ENCODE measurements at places on chromosomes 2 and 18.

DNA sequence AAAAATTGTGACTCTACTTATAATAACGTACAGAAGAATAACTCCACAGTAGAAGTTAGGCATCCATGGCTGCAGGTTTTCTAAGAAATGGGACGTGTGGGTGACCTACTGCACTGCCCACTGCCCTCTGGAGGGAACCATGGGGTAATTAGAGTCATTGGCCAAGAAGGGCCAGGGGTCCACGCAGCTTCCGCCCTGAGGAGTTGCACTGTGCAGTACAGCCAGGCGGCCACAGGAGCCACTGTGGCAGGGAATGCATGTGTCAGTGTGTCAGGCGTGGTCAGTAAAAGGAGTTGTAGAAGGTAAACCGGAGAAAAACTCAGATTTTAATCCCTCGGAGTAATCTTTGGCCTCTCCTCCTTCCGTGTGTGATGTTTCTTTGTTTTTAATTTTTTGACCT lies 24.8 kb downstream of the NCK2 start:
- DNase-seq = no peak

DNA sequence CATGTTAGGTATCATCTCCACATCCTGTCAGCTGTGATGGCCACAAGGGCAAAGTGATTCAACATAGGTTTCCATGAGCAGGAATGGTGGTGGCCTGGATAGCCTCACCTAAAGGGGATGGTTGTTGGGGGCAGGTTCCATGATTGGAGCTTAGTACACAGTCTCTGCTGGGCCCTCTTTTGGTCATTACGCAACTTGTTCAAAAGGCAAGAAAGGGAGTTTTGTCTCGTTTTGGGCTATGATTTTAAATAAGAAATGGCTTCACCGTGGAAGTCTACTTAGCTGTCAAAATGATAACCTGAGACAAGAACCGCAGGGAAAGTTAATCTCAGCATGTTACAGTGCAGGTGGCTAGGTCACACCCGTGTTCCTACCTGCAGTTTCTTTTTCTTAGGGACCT lies 13.1 kb upstream of the MC4R start:
- DNase-seq = no peak

GRCh38 chr2:85601771-85602475 lies 575 bp downstream of the TMEM150A start:
- peak; percentile 60 for DNase-seq

- no peak for DNase-seq
Measured at GRCh38 chr18:58806826-58807714, 57.6 kb upstream of the ZNF532 start.

DNA sequence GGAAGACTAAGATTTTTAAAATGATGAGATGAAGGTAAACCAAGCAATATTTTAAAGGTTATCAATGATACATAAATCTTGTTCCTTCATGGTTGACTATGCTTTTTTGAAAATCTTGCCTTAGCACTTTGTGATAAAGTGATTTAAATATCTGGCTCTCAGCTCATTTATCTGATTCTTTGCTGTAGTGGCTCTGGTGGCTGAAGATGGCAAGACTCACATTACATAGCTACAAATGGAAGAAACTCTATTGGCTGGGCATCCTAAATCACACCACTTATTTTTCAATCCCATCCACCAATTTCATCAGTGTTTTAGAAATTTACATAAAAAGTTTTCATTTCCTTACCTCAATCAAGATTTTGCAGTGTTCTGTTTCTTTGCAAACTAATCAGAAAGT lies 16.6 kb upstream of the APCDD1 start:
- peak; percentile 18 for DNase-seq

DNA sequence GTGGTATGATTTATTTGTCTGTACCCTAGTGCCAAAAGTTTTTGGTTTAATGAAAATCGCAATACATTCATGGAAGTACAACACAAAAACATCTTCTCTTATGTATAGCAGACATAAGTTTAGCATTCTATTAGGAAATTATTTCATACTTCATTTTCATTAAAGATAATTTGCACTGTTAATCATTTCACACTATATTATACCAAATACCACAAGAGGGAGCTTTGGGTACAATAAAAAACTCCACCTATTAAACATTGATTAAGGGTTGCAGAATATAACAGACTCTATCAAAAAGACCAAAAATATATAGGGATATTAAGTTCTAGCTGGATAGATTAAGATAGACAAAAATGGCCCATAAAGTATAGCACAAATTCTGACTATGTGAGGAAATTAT lies 79.0 kb downstream of the SLC66A3 start:
- peak; percentile 8 for DNase-seq

DNA sequence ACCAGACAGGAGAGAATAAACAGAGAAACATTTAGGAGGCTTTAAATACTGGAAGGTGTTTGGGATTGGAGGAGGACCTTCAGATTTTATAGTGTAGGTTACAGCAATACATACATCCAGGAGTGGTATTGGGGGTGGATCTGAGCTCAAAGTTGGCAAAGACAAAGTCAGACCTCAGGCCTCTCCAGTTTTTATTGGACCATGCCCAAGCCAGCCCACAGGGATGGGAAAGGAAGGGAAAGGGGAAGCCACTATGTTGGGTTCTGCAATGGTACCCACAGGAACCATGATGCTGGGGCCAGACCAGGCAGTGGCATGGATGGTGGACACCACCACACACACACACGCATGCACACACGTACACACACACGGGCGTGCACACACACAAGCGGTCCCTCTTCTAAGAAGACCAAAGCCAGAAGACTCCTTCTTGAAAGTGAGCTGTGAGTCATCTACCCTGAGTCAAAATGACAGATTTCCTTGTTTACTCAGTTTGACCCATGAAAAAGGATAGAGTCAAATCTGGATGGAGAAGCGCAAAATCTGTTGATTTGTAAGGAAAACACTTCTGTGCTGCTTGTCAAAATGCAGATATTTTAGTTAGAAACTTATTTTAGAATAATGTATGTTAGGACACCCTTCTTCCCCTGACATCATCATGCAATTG lies 87.9 kb downstream of the TRABD2A start:
- no peak for DNase-seq

DNA sequence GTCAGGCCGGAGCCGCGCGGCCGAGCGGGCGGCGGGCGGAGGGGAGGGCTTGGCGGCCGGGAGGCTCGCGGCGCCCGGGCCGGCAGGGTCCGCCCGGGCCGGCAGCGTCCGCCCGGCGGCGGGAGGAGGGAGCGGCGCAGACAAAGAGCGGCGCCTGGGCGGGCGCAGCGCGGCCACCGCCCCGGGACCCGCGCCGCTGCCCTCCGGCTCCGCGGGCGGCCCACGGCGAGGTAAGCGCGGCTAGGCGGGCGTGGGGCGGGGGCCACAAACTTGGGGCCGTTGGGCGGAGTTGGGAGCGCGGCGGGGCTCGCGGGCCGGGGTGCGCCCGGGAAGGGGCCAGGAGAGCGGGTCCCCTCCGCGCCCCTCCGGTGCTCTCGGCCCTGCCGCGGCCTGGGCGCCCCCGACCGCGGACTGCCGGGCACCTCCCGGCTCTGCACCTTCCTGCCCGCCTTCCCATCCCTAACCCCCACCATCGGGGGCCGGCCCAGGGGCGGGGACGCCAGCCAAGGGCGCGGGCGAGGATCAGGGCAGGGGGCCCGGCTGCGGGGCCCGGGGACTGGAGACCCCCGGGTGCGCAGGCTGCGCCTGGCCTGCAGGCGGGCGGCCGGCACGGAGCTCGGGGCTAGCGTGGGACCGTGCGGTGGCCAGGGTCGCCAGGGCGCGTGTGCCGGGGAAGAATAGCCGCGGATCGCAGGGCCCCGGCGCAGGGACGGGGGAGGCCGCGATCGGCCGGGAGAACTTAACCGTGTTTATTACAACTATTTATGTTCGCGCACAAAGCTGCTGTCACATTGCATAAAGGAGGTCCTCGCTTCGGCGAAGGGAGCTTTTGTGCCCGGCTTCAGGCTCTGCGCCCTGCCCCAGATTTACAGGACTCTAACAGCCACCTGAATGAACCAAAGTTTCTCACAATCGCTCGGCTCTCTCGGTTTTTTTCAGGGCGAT lies at the start of gene NCK2:
Gene NCK2 (plus strand): TSS at position 4 of the 945 bp plus-strand sequence. CDS start 110,152 bp downstream, outside the sequence.
- DNase-seq = peak; percentile 29

GRCh38 chr2:170923799-170924198 lies 5.3 kb upstream of the GORASP2 start:
- DNase-seq = no peak

GRCh38 chr18:56189615-56190014 lies 448.8 kb downstream of the TXNL1 start:
- no peak for DNase-seq

DNA sequence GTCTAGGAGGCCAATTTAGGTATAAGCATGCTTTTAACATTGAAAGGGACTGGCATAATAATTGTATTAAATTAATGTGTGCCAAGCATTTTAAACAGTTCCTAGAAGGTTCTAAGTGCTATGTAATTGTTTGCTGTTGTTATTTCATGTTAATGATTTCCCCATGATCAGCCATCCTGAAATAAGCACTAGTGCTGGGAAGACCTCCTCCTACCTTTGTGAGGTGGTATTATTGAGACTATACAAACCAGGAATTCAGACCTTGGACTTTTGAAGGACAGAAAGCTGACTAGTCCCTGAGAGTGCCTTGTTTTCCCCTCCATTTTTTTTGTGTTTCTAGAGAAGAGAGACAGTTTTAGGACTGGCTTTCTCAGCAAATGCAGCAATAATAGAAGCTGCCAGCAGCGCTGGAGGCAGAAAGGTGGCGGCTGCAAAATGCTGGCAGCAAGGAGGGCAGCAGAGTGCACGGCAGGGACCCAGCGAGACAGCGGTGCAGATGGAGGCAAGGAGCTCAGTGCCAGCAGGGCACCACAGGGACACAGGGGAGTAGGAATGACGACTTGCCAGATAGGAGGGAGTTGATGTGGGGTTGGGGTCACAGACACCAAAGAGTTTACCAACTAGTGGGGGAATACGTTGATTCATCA lies 25.3 kb downstream of the NABP1 start:
- DNase-seq = no peak

DNA sequence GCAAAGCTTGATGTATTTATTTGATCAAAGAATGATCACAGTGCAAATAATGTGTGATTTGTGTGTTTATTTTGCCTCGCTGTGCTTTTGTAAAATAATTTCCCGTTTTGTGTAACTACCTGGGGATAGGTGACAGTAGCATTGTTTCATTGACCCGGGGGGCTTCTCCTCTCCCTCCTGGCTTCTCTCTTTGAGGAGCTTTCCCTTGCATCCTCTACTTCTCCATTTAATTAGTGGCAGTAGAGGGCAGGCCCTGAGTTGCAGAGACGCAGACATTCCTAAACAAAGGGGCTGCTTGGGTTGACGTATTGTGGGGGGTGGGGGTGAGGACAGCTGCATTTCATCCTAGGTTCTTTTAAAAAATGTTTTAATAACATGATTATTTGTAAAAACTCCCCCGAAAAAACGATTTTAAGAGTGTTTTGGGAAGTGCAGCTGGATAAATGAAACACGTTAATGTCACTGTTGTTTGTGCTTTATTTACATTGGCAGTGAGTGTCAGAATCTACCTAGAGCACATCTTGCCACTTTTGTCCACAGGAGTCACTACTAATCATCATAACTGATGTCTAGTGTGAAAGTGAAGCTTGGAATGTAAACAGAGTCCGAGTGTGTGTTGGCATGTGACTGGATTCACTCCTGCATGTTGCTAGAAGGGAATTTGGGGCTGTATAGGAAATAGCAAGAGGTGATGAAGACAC lies 2.2 kb downstream of the NEDD4L start:
- DNase-seq = no peak

- DNase-seq = no peak
Measured at GRCh38 chr2:72145289-72145657, 2.4 kb downstream of the CYP26B1 start.

DNA sequence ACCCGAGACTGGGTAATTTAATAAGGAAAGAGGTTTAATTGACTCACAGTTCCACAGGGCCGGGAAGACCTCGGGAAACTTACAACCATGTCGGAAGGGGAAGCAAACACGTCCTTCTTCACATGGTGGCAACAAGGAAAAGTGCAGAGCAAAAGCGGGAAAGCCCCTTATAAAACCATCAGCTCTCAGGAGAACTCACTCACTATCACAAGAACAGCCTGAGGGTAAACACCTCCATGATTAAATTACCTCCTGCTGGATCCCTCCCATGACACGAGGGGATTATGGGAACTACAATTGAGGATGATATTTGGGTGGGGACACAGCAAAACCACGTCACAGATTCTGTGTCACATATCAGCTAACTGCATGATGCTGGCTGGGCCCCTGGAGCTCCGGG lies 11.4 kb downstream of the TCF23 start:
- DNase-seq = no peak

GRCh38 chr2:199985625-199986207 lies 30.3 kb downstream of the MAIP1 start:
- peak; percentile 72 for DNase-seq

DNA sequence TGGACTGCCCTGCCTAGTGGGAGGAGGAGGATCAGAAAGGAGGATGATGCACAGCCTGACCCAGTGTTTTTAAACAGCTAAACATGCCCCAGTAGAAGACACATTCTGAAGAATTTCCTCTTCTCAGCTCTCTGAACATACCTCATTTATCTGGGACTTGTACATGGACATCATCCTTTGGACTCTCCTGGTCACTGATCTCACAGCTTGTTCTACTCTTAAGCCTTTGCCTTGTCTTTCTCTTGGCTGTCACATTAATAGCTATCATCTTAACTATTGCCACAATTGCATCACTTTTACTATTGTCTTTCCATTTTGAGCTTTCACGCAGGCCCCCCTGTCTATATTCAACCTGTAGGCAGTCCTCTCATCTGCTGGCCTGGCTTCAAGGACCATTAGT lies 42.0 kb upstream of the PGAP1 start:
- no peak for DNase-seq

- no peak for DNase-seq
Measured at GRCh38 chr2:86036669-86037138, 69.0 kb downstream of the POLR1A start.

DNA sequence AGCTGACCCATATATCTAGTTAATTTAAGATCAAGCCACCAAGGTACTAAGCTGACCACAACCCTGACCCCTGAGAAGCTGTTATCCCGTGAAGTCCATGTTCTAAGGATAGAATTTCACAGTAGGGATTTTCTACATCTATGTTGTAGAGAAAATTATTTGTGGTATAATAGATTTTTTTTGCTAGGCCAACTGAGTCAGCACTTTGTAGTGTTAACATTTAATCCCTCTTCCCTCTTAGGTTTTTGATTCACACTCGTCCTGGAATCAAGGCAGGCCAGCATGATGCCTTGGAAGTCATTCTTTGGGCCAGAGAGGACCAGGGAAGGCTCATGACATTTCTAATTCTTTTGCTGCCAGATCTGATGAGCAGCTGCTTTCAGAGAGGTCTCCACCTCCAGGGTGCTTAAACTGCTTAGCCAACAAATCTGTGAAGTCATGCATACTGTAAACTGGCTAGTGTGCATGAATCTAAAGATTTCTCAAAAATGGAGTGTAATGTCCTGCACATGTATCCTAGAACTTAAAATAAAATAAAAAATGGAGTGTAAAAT lies 102.5 kb downstream of the RBM43 start:
- no peak for DNase-seq
